ENCODE measurements at places on chromosomes 1 and 21. TPM values are rescaled to one million over a fixed set of nuclear protein-coding genes. Genes with fewer than 3 reads are reported as not detected.

Gene OR2T35
- polyA plus RNA-seq: not detected

Gene BARHL2
- polyA plus RNA-seq: not detected

Gene SMPDL3B
- 0.67 TPM for polyA plus RNA-seq

Gene ELF3
- polyA plus RNA-seq: 0.11 TPM

Gene EPHA2
- 82.2 TPM for polyA plus RNA-seq

Gene ATP8B2
- 50.7 TPM for polyA plus RNA-seq

Gene IRF6
- 1.6 TPM for polyA plus RNA-seq

DNA sequence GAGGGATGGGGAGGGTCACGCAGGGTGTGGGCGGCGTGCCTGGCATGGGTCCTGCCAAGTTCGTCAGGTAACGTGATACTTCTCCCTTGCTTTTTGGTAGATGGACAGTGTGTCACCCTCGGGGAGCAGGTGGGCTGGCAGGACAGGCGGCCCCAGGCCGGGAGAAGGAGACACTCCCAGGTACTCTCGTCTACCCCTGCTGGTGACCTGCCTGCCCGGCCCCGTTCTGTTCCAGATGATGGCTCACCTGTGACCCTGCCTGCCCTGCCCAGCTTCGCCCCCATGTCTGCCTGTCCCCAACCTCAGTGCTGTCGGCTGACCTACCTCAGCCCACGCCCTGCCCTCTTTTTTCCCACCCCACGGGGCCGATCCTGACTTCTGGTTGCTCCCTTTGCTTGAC is 144.7 kb downstream of the PCBP3 start:
- no peak for DNase-seq

GRCh38 chr1:42206164-42206563 is 41.6 kb upstream of the GUCA2A start:
- DNase-seq: no peak

DNA sequence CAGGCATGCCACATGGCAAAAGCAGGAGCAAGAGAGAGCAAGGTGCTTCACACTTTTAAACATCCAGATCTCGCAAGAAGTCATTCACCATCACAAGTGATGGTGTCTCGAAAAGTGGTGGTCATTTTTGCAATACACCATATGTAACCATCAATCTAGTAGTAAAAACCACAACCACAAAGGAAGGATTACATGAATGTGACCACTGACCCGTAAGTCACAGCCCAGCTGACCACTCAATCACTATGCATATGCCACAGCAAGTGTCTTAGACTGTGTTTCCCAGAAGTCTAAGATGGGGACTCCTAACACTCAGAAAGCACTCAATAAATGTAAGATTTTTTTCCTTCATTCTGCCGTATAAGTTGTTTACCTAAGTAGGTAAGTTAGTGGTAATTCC is 76.9 kb downstream of the FH start:
- DNase-seq: no peak

GRCh38 chr1:214632091-214632490 is 29.1 kb downstream of the CENPF start:
- DNase-seq: no peak

DNA sequence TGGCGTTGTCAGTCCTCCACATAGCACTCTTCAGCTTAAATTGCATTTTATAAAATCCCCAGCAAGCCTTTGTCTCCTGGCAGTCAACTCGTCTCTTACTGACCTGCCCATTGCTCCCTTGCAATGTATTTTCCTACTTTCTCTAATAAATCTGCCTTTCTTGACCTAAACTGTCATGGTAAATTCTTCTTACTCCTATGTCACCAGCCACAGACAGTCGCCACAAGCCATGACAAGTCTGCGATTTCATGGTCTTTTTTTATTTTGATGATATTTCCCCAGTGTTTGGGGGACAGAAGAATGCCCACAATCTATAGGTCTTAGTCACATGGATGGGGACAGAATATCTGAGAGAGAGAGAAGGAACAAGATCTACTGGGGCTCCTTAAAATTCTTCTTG is 8.4 kb downstream of the IFNAR2 start:
- no peak for DNase-seq

GRCh38 chr1:53188099-53188498 is 8.5 kb upstream of the CPT2 start:
- no peak for DNase-seq

GRCh38 chr1:80640978-80641377 is 1159.8 kb upstream of the ADGRL2 start:
- no peak for DNase-seq

DNA sequence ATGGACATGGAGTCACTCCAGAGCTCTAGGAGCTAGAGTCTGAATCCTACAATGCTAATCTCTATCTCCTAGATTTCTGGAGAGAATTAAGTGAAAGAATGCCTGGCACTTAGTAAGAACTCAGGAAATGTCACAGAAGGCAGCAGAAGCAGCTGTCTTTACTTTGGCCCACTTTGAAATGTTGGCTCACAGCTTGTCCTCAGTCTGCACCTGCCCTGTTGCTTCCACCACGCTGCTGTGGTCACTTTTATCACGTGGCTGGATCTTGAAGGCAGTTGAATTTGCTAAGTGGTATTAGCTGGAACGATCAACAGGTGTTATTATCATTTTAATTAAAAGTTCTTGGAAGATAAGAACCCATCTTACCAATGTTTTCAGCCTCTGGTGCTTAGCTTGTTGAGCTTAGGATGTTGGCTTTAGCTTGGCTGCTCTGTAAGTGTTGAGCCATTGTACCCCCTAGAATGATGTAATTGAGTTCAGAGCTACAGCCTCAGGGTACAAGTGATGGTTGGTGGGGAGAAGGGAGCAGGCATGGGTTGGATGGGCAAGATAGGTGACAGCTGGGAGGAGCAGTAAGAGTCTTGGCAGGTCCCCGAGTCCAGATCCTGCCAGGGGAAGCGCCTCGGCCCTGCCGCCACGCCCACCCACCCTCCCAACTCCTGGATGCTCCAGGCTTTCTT is 41.9 kb upstream of the EPS8L3 start:
- DNase-seq: no peak

- DNase-seq: no peak
Measured at GRCh38 chr1:151905070-151905442, 4.3 kb downstream of the THEM4 start.

- DNase-seq: peak; percentile 57
Measured at GRCh38 chr1:236535662-236536161, 11.9 kb downstream of the LGALS8 start.

- DNase-seq: no peak
Measured at GRCh38 chr1:208181364-208181763, 62.8 kb downstream of the PLXNA2 start.

- DNase-seq: no peak
Measured at GRCh38 chr1:235708390-235708962, 58.9 kb upstream of the GNG4 start.

- DNase-seq: peak; percentile 90
Measured at GRCh38 chr21:36035381-36035791, 24.9 kb downstream of the SETD4 start.

- no peak for DNase-seq
Measured at GRCh38 chr1:114181356-114181755, 27.7 kb upstream of the SYT6 start.

GRCh38 chr1:198113342-198113750 is 43.5 kb upstream of the NEK7 start:
- DNase-seq: no peak

- DNase-seq: no peak
Measured at GRCh38 chr1:202282596-202283283, 59.0 kb downstream of the UBE2T start.

GRCh38 chr1:247198781-247199180 is 27.0 kb upstream of the ZNF124 start:
- DNase-seq: no peak
